ENCODE measurements at places on chromosomes 11 and 22.

GRCh38 chr11:103936059-103936458 is 100.4 kb upstream of the DDI1 start:
- no peak for DNase-seq

GRCh38 chr11:9753021-9753420 is 89.1 kb downstream of the SWAP70 start:
- no peak for DNase-seq

GRCh38 chr22:46175631-46176030 is 25.3 kb downstream of the PPARA start:
- DNase-seq = no peak

DNA sequence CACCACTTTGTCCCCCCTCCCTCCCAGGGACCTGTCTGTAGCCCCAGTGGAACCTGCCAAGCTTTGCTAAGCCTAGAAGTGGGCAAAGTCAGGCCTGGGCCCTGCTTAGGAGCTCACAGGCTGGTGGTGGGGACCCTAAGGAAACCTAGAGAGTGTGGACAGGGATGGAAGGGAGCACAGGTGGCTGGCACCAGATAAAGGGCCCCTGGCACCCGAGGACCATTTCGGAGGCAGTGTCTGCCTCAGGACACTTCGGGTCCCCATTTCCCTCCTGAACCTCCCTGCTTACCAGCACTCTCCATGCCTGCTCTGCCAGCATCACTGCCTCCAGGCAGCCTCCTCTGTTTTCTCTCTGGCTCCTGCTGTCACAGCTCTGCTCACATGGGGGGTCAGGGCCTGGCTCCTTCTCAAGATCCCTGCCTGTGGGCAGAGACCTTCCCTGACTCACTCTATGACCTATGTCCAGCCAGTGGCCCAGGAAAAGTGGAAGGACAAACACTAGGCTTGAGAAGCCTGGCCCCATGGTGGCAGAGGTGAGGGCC is 13.6 kb upstream of the OMP start:
- DNase-seq = no peak

DNA sequence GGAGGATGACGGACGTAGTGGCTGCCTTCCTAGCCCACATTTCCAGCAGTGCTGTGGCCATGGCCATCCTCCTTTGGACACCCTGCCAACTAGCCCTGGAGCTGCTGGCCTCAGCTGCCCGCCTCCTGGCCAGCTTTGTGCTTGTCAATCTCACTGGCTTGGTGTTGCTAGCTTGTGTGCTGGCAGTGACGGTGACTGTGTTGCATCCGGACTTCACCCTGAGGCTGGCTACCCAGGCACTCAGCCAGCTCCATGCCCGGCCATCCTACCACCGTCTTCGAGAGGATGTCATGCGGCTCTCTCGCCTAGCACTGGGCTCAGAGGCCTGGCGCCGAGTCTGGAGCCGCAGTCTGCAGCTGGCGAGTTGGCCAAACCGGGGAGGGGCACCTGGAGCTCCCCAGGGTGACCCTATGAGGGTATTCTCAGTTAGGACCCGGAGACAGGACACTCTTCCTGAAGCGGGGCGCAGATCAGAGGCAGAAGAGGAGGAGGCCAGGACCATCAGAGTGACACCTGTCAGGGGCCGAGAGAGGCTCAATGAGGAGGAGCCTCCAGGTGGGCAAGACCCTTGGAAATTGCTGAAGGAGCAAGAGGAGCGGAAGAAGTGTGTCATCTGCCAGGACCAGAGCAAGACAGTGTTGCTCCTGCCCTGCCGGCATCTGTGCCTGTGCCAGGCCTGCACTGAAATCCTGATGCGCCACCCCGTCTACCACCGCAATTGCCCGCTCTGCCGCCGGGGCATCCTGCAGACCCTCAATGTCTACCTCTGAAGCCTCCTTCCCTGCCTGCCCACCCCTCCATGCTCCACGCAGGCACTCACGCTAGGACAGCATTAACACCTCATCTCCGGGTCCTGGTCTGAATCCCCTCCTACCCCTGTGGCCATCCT is 1.6 kb downstream of the RNF26 start:
- DNase-seq = no peak

- no peak for DNase-seq
Observed at GRCh38 chr22:46293577-46294260, 3.0 kb upstream of the GTSE1 start.

DNA sequence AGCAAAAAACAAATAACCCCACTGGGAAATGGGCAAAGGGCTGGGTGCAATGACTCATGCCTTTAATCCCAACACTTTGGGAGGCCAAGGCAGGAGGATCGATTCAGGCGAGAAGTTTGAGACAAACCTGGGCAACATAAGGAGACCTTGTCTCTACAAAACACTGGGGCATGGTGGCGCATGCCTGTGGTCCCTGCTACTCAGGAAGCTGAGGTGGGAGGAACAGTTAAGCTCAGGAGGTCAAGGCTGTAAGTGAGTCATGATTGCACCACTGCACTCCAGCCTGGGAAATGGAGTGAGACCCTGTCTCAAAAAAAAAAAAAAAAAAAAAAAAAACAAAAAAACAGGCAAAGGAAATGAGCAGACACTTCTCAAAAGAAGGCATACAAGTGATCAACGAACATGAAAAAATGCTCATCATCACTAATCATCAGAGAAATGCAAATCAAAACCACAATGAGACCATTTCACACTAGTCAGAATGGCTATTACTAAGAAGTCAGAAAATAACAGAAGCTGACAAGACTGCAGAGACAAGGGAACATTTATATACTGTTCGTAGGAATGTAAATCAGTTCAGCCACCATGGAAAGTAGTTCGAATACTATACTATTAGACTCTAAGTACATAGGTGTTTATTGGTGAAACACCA is 48.2 kb upstream of the SMCO4 start:
- no peak for DNase-seq

GRCh38 chr11:44982496-44983062 is 31.9 kb upstream of the TP53I11 start:
- DNase-seq = no peak

GRCh38 chr11:4797206-4797605 is 7.0 kb downstream of the OR52R1 start:
- DNase-seq = no peak

DNA sequence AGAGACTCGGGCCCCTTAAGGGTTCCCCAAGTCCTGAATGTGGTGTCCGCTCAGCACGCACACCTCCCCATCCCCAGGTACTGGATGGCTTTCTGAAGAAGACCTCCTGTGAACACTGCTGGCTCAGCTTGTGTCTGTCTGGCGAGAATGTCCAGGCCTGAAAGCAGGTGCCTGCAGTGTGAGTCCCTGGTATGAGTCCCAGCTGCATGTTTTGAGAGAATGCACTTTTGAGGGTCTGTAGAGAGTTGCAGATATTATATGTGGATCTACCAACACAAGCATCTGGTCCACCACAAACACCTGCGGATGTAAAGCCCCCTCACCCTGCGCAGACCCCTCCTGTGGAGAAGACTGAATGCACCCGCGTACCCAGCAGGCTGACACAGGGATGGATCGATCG is 1308.9 kb downstream of the TBC1D22A start:
- DNase-seq = no peak

DNA sequence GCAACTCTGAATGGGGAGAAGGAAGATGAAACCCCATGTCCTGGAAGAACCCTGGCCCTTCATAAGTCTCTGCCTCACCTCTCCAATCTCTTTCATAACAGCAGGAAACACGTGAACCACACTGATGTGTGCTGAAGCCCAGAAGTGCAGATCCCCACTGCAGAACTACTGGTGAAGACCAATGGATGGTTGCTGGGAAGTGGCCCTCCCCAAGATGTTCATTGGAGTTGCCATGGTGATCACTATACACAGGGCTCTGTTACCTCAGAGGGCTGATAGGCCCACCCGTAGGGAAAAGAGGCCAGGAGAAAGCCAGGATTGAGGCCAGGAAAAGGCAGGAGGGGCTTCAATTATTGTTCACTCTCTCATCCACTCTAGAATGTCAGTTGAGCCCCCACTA is 11.6 kb downstream of the TST start:
- no peak for DNase-seq

GRCh38 chr22:42292732-42293520 is 22.5 kb upstream of the TCF20 start:
- DNase-seq = no peak

DNA sequence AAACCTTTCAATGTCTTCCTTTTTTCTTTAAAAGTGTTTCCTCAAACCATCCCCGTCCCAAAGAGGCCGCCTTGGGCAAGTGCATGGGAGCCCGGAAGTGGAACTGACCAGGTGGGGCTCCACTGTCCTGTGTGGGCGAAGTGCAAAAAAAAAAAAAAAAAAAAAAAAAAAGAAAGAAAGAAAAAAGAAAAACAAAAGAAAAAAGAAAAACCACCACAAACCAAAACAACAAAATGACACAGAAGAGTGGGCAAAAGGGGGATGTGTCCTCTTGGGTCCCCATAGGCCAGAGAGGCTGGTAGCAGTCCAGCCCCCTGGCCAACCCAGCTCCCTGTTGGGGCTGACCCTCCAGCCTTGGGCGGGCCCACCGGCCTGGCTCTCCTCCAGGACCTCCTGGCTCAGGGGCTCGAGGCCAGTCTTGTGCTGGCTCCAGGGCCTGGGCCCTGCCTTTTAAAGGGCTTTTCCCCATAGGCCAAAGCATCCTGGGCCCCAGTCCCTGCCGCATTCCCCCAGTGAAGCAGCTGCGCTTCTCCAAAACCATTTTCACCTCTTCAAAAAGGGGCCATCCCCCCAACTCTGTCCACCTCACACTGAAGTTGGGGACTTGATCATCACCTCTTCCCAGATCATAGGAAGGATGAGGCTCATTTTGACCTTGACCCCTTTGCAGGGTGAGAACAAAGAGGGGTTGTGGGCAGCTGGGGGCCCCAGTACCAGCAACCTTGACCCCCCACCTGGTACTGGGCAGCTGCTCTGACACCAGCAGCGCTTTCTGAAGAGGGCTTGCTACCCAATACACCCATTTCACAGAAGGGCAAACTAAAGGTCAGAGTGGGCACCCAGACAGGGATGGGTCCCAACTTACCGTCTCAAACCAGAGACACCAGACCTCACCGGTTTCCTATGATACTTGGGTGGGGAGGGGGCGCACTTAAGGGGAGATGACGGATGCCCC is 9.4 kb downstream of the CBX6 start:
- no peak for DNase-seq

GRCh38 chr22:19825904-19826618 is 28.6 kb downstream of the GNB1L start:
- DNase-seq = no peak

DNA sequence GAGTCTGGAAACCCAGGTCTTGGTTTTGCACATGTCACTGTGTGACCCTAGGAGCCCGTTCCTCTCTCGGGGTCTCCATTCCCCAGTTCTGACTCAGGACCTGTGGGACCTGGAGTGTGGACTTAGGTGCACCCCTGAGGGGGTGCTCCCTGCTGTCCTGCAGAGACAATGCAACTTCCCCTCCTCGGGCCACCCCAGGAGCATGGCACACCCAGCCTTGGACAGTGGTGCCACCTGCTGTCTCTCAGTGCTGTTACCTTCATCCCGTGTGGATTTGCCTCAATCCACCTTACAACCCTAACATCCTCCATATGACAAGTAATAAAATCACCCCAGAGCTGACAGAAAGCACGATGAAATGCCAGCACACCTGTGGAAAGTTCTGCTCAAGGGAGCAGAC is 27.5 kb upstream of the CRYBB3 start:
- DNase-seq = no peak

GRCh38 chr22:43878831-43879550 is 12.8 kb downstream of the PNPLA5 start:
- no peak for DNase-seq

DNA sequence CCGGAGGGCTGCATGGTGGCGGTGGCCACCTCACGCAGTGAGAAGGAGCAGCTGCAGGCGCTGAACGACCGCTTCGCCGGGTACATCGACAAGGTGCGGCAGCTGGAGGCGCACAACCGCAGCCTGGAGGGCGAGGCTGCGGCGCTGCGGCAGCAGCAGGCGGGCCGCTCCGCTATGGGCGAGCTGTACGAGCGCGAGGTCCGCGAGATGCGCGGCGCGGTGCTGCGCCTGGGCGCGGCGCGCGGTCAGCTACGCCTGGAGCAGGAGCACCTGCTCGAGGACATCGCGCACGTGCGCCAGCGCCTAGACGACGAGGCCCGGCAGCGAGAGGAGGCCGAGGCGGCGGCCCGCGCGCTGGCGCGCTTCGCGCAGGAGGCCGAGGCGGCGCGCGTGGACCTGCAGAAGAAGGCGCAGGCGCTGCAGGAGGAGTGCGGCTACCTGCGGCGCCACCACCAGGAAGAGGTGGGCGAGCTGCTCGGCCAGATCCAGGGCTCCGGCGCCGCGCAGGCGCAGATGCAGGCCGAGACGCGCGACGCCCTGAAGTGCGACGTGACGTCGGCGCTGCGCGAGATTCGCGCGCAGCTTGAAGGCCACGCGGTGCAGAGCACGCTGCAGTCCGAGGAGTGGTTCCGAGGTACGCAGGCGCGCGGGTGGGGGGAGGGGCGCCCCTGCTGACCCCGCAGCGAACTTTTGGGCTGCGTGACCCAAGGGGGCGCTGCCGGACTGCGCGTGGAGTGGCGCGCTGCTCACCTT is 670 bp downstream of the NEFH start:
- no peak for DNase-seq

GRCh38 chr22:47813661-47814060 is 1051.2 kb downstream of the TBC1D22A start:
- no peak for DNase-seq

DNA sequence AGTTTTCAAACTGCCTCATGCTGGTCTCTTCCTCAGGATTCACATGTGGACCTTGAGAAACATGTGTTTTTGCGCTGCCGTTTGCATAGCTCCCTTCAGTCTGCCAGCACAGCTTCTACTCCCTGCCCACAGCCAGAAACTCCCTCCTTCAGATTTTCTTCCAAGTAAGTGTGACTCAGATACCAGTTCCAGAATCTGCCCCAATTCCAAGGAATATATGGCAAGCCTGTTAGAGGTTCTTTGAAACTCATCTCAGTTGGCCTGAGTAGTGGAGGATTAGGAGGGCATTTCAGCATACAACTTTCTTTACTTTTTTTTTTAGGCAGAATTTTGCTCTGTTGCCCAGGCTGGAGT is 67.1 kb downstream of the SNX19 start:
- no peak for DNase-seq

DNA sequence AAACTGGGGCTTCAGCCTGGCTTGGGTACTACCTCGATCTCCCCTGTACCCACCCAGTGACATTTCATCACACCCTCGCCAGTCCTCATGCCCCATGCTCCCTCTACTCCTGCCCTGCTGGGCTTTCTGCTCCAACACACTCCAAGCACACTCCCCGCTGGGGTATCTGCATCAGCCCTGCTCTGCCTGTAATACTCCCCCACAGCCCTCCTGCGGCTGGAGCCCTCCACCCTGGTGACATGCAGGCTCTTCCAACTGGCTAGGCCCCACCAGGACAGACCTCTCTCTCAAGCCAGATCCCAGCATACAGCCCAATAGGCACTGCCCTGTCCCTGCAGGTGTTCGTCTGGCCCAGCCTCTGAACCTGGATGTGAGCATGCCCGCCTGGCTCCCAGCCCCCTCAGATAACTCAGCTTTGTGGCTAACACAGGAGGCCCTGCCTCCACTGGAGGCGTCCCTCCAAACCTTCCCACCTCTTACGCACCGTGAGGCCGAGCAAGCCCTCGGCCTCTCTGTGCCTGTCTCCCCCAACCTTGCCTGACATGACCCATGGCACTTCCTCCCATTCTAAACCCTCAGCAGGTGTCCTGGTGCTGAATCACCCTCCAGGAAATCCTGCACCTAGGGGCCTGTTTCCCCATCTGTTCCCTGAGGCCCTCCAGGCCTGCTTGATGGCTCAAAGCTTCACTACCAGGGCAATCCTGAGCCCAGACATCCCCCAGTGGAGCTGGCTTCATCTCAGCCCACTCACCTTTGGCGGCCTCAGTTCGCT is 33.5 kb upstream of the TXNRD2 start:
- no peak for DNase-seq

GRCh38 chr11:66641834-66642233 is 3.3 kb downstream of the RBM4 start:
- DNase-seq = no peak

GRCh38 chr11:86021377-86021776 is 47.5 kb downstream of the PICALM start:
- DNase-seq = no peak

Measured in NCI-H1048 (cell line).